ENCODE measurements at places on chromosomes 11 and 22.

GRCh38 chr11:19156892-19157291 lies 39.9 kb downstream of the ZDHHC13 start:
- no peak for DNase-seq

DNA sequence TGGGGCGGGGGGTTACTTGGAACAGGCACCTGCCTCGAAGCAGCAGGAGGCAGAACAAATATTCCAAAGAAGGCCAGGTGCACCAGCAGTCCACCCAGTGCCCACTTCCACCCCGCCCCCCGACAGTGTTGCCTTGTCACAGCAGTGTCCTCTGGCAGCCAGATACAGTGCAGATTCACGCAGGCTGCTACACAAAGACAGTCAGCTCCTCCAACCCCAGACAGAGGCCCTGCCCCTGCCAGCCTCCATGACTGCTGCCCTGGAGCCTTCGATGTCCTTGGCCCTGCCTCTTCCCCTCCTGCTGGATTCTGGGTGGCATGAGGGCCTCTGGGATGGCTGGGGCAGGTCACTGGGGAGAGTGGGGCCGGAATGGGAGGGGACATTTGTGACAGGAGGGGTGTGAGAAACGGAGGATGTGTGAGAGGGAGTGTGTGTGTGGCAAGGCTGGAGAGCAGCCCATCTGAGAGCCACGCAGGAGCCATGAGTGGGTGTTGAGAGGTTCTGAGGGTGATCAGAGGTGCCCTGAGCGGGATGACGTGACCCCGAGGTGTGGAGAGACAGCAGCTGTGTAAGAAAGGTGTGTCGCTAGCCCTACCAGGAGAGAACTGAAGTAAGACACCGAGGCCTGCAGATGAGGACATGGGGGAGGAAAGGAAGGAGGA lies 173.7 kb downstream of the CEP164 start:
- no peak for DNase-seq

GRCh38 chr11:47324520-47324919 lies 28.0 kb downstream of the MYBPC3 start:
- no peak for DNase-seq

- no peak for DNase-seq
Measured at GRCh38 chr11:77322506-77322905, 21.0 kb upstream of the GDPD4 start.

- DNase-seq: no peak
Measured at GRCh38 chr11:3201112-3201581, 17.5 kb downstream of the MRGPRG start.

All from CD4-positive, alpha-beta T cell treated with Interleukin-6 for 4 hours (primary cell).